ENCODE measurements at places on chromosomes 3 and 15. TPM values are rescaled to one million over a fixed set of nuclear protein-coding genes. Genes with fewer than 3 reads are reported as not detected.

Gene CDHR4
- polyA plus RNA-seq, result not detected

Gene SH3GL3
- 0.84 TPM for polyA plus RNA-seq

Gene ZNF501
- 1.4 TPM for polyA plus RNA-seq

Gene RNF111
- 7.0 TPM for polyA plus RNA-seq

Gene CPN2
- polyA plus RNA-seq, result not detected

Gene PDCD7
- 8.4 TPM for polyA plus RNA-seq

Gene PLA2G4E
- polyA plus RNA-seq, result 0.80 TPM

Gene ANKRD34C
- not detected for polyA plus RNA-seq

Gene GOLGA8B
- polyA plus RNA-seq, result 7.6 TPM

Gene FBXL22
- polyA plus RNA-seq, result not detected

Gene CCDC191
- 1.8 TPM for polyA plus RNA-seq

Gene CCR9
- polyA plus RNA-seq, result 2.7 TPM

Gene DRD3
- polyA plus RNA-seq, result not detected

Gene SLC38A3
- 2.1 TPM for polyA plus RNA-seq

Gene RLBP1
- 0.60 TPM for polyA plus RNA-seq

Gene SLC28A2
- 5.4 TPM for polyA plus RNA-seq

Gene PRKCD
- polyA plus RNA-seq, result 34.7 TPM

Gene GRK7
- not detected for polyA plus RNA-seq

Gene RASGRP1
- 3.0 TPM for polyA plus RNA-seq

Gene BSN
- polyA plus RNA-seq, result under 0.01 TPM

Gene RPL39L
- polyA plus RNA-seq, result 2.7 TPM

Gene NIPA2
- 40.3 TPM for polyA plus RNA-seq

Gene SIDT1
- polyA plus RNA-seq, result 0.45 TPM

Gene CACNA1D
- polyA plus RNA-seq, result 133 TPM

Gene CFAP161
- polyA plus RNA-seq, result 0.31 TPM

Gene KLHL6
- polyA plus RNA-seq, result 2.0 TPM

Gene MKRN3
- not detected for polyA plus RNA-seq

Gene FGF7
- 4.9 TPM for polyA plus RNA-seq

Gene RTP3
- not detected for polyA plus RNA-seq

Gene CYP8B1
- polyA plus RNA-seq, result not detected

Gene TMC3
- polyA plus RNA-seq, result 5.3 TPM

Gene P2RY13
- 1.9 TPM for polyA plus RNA-seq

Gene NMNAT3
- 2.5 TPM for polyA plus RNA-seq

Gene RTP1
- not detected for polyA plus RNA-seq

Gene IRAK2
- polyA plus RNA-seq, result 6.8 TPM

Gene POLR2M
- 59.9 TPM for polyA plus RNA-seq

Gene AADACL2
- polyA plus RNA-seq, result not detected

Gene GPR149
- not detected for polyA plus RNA-seq

Gene RTF1
- polyA plus RNA-seq, result 38.4 TPM

Gene HAUS2
- 9.8 TPM for polyA plus RNA-seq

Gene AZI2
- 25.7 TPM for polyA plus RNA-seq

Gene SI
- 199 TPM for polyA plus RNA-seq

Gene NXPE3
- polyA plus RNA-seq, result 0.45 TPM

Data from small intestine (tissue), 16 donors.